T-helper 17 cell (primary cell): ENCODE measurements at places on chromosomes 5 and 9.

GRCh38 chr5:41636605-41637004 is 126.2 kb upstream of the PLCXD3 start:
- no peak for DNase-seq

GRCh38 chr9:33130961-33131789 is 36.0 kb downstream of the B4GALT1 start:
- DNase-seq = no peak

DNA sequence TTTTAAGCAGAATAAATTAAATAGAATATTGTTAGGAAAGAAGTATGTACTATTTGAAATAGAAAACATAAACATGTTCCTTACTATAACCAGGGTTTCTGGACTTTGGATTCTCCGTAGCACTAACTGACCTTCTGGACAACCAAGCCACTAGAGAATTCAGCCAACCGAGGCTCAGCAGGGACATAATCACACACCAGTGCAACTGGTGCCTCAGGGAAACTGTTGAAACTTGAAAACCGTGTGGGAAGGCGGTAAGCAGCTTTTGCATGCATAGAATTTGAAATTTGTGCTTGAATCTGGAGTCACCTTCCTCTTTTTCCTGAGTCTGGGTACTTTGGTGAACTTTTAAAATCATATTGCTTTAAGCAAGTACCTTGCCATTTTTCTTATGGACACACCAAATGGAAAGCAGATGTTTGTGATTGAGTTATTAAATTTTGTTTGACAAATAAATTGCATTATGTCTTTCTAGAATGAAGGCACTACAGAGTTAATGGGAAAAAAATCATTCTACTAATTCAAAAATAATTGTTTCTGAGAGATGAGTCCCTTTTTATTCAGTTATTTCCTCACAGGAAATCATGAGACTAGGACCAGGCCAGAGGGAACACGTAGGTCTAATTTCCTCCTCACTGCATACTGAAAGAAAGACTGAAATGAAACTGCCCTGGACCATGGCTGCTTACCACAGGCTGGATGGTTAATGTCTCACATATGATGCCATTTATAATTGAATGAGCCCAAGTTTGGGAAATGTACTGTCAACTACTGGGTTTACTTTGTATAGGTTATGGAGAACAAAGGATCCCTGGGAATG is 20.6 kb upstream of the SCAMP1 start:
- no peak for DNase-seq

GRCh38 chr9:7536310-7536939 is 263.2 kb downstream of the DMAC1 start:
- no peak for DNase-seq

DNA sequence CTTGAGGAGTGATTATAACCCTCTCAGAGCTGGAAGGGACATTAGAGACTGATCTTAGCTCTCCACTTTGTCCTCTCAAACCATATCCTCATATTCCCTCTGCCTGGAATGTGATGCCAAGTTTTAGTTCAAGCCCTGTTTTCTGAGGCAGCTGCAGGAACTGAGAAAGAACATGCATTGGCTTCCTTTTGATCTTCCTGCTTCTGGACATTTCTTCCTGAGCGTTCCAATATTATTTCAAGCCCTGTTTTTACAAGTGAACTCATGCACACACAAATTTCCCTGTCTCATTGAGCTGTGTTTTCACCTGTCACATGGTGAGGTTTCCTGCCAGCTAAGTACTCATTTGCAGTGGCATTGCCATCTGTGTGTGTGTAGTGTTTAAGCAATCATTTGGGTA is 17.0 kb downstream of the FOCAD start:
- DNase-seq = no peak

GRCh38 chr5:78824831-78825281 is 160.3 kb downstream of the ARSB start:
- DNase-seq = no peak

DNA sequence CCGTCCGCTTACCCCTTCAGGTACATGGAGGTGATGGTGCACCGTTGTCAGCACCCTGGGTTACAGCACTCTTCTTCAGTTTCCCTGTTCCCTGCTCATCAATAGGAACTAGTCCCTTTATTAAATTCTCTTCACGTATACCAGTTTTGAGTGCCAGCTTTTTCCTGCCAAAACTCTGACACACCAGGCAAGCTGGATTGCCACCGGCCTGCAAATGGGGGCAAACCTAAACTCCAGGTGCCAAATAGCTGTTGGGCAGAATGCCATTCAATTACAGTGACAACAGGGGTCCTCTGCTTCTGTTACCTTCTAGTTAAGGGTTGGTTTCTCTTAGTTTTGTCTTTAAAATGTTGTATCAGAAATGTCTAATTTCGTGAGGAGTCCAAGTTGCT is 400.4 kb downstream of the OSTF1 start:
- DNase-seq = no peak

DNA sequence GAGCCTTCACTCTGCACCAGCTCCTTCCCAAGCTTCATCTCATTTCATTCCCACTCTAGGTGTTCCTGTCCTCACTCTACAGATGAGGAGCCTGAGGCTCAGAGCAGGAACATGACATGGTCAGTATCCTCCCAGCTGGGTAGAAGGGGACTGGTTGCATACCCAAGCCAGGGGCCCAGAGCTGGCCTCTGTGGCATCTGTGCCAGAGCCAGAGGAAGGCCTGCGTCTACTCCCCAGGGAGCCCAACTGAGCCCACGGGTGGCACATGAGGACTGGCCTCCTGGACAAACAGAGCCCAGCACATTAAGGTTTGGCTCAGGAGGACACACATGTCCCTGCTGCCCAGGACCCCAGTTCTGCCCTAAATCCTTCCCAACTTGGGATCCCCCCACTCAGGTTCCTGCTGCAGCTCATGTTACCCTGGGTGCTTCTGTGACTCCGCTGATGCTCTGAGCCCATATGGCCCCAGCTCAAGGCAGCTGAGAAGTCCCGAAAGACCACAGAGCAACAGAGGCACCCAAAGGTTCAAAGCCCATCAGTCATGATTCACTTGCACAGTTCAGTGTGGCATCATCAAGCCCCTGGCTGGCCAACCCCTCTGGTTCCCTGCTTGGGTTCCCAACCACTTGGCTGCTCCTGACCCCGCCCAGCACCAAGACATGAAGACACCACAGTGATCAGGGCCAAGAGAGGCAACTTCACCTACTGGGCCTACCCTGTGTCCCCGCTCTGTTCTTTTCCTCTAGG is 8.5 kb upstream of the NEURL1B start:
- DNase-seq = no peak

DNA sequence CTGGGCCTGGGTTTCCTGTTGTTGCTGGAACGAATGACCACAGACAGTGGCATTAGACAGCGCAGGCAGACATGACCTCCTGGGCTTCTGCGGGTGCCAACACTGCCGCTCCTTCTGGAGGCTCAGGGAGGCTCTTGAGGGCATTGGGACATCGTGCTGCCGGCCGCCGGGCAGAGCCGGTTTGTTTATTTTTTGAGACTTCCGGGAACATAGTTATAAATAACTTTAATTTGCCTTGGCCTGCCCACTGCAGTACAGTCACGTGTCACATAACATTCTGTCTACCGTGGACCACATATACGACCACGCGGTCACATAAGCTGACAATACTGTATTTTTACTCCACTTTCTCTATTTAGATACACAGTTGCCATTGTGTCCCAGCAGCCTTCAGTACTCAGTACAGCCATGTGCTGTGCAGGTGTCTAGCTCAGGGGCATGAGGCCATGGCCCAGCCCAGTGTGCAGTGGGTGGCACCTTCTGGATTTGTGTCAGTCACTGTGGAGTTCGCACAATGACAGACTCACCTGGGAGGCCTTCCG is 8.2 kb upstream of the TOR4A start:
- DNase-seq = no peak

- DNase-seq = no peak
These were observed 216.8 kb upstream of the TBC1D2 start for GRCh38 chr9:98472216-98472615.

GRCh38 chr9:131841765-131842318 is 102.0 kb upstream of the RAPGEF1 start:
- no peak for DNase-seq

- DNase-seq = no peak
These were observed 14.1 kb upstream of the ELL2 start for GRCh38 chr5:95975703-95976102.

GRCh38 chr9:108049671-108050494 is 560.3 kb upstream of the KLF4 start:
- DNase-seq = no peak

GRCh38 chr9:16559418-16560188 is 310.9 kb downstream of the BNC2 start:
- no peak for DNase-seq

DNA sequence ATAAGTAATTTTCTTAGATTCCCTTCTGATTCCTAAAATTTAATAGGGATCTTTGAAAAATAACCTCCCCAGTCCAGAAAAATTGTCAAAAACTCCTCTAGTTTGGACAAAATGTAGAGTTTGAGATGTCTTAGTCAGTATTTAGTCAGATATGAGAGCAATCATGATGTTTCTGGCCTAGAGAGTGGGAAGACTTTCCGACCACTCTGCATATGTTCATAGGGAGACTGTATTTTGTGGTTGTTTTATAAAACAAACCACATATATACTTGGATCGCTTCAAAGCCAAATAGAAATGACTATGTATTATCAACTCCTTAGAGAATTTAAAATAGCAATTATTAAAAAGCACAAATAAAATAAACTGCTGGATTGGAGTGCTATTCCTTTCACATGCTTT is 15.8 kb downstream of the ZFAND5 start:
- no peak for DNase-seq

DNA sequence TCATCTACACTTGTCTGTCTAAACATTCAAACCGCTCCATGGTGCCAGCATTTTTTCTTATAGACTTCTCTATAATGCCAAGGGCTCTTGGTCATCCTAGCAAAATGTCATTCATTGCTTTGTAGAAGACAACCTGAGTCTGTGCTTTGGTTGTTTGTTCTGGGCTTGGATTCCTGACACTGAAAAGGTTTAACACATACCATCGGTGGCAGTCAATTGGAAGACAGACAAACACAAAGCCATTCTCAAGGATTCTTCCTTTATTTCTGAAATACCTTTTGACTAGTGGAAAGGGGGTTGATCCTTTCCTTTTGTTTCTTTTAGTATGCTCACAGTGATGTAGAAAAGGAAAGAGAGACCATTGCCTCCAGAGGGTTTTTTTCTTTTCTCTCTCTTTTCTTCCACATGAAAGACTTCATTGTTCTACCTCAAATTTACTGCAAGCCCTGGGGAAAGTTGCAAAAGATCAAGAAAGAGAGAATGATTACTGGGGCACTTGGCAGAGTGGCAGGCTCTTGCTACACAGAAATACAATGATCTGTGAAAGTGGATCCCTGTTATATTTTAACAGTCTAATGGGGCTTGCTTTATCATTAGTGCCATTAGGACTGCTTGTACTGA is 66.4 kb upstream of the TMC1 start:
- no peak for DNase-seq

- DNase-seq = no peak
These were observed 501.8 kb downstream of the ENC1 start for GRCh38 chr5:74138721-74139120.

DNA sequence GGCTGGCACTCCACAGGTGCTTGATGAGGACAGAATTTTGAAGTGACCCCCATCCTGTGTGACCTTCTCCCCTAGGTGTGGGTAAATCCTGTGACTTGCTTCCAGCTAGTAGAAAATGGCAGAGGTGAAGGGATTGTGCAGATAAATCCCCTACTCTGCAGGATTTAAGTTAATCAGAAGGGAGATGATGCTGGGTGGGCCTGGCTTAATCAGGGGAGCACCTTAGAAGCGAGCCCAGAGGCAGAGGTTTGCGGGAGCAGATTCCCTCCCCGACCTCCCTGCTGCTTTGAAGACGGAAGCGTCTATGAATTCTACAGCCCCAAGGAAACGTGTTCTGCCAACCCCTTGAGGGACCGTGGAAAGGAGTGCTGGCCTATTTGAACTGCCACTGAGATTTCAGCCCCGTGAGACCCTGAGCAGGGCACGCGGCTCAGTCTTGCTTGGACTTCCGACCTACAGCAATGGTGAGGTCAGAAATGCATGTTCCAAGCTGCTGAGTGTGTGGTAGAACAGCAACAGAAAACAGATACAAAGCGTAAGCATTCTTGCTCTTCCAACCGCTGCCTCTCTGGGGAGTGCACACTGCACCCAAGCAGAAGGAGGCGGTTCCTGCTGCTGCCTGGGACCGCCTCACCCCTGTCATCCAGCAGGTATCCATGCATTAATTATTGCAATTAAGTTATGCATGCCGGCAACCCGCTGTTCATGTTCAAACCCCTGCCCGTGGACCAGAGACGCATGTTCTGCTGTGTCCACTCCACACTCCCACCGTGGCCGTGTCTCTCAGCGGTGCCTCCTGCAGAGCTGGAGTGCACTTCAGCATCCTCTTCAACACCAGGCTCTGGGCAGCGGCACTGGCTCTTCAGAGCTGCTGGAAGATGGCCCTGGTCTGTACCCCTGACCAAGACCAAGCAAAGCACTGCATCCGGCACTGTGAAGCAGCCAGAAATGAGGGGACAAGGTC is 54.6 kb upstream of the RXRA start:
- no peak for DNase-seq

DNA sequence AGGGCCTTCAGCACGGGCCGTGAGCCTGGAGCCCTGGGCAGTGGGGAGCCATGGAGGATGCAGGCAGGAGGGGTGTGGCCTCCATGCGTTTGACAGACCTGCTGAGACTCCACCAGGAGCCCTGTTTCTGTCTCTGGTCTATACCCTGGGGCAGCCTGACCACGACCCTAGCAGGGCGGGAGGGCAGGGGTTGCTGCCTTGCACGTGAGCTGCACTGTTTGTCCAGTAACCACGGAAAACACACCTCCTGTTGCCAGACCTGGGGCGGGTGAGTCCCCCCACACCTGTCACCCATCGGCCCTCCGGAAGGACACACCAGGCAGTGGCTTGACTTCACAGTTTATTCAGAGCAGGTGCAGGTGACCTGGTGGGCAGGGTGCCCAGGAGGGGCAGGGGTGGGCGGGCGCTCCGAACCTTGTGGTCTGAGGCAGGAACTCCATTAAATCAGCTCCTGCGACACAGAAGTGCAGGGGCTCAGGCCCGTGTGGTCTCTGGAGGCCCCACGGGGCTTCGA is 3.9 kb downstream of the LCN8 start:
- no peak for DNase-seq

DNA sequence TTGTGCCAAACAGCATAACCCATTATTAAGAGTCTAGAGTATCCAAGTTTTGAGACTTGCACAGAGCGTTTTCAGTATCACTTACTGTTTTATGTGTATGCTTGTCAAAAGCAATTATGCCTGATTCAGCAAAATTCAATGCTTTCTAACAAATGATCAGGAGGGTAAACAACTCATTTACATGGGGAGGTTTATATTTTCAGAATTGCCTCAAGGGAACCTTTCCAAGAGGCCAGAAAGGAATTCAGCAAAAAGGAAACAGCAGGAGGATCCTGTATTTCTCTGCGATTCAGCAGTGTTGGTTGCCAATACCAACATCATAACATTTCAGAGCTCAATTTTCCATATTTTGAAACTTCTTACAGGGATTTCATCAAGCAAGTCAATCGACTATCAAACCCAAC is 69.3 kb upstream of the DAB2 start:
- DNase-seq = no peak

GRCh38 chr5:174998131-174998730 is 273.8 kb downstream of the MSX2 start:
- DNase-seq = no peak
